ENCODE measurements at places on chromosomes 5 and 9. TPM values are rescaled to one million over a fixed set of nuclear protein-coding genes. Genes with fewer than 3 reads are reported as not detected.

- peak; percentile 96 for DNase-seq
Measured at GRCh38 chr5:44875661-44876605, 67.2 kb downstream of the MRPS30 start.

- no peak for DNase-seq
Measured at GRCh38 chr9:86277072-86277471, 5.3 kb downstream of the ISCA1 start.

DNA sequence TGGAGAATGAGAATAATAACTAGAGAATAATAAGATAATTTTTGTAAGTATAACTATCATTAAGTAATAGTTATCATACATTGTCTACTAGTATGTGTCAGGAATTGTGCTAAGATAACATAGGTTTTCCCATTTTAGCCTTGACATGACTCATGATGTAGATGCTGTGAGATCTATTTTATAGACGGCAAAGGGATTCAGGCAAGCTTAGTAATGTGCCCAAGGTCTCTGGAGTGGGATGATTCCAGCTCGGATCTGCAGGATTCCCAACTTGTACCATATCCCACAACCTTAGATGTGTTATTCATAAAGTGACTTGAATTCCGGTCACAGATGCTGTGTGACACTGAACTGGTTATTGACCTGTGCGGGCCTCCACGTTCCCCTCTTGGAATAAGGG is 51.5 kb downstream of the IL31RA start:
- no peak for DNase-seq

Gene SLC36A2
- not detected for total RNA-seq

- DNase-seq: peak; percentile 51
Measured at GRCh38 chr5:166883016-166883415, 1408.4 kb upstream of the WWC1 start.

- DNase-seq: peak; percentile 32
Measured at GRCh38 chr5:134975078-134975715, 7.5 kb downstream of the CATSPER3 start.

Measured in mammary epithelial cell (primary cell).